Spleen (tissue), 13 donors: ENCODE measurements at places on chromosomes 4 and X. TPM values are rescaled to one million over a fixed set of nuclear protein-coding genes. Genes with fewer than 3 reads are reported as not detected.
A peak's percentile ranks its signal among the peaks of the same experiment; 100 is the strongest.

- DNase-seq: no peak
Observed at GRCh38 chrX:81779701-81780100, 577.8 kb downstream of the SH3BGRL start.

GRCh38 chrX:55201930-55202579, 18.1 kb upstream of the PAGE5 start:
- no peak for DNase-seq

GRCh38 chrX:49233176-49233575, at the start of gene CACNA1F:
Gene CACNA1F (minus strand): TSS chrX:49233340. CDS start chrX:49233309, 31 bp downstream.
- DNase-seq: no peak

- DNase-seq: peak; percentile 88
Observed at GRCh38 chrX:130110379-130111219, at the start of gene ELF4. Gene ELF4 (minus strand): TSS chrX:130110497. CDS start chrX:130081330, 29,167 bp downstream.

- no peak for DNase-seq
Observed at GRCh38 chr4:56315543-56315942, 71.7 kb downstream of the AASDH start.

GRCh38 chr4:3200423-3201090, 48.4 kb upstream of the MSANTD1 start:
- DNase-seq: no peak

GRCh38 chr4:62292911-62293310, 1092.8 kb downstream of the ADGRL3 start:
- DNase-seq: no peak

GRCh38 chr4:87838890-87839591, 6.3 kb downstream of the MEPE start:
- no peak for DNase-seq

GRCh38 chrX:133607419-133608348, 192.4 kb upstream of the GPC4 start:
- DNase-seq: no peak

DNA sequence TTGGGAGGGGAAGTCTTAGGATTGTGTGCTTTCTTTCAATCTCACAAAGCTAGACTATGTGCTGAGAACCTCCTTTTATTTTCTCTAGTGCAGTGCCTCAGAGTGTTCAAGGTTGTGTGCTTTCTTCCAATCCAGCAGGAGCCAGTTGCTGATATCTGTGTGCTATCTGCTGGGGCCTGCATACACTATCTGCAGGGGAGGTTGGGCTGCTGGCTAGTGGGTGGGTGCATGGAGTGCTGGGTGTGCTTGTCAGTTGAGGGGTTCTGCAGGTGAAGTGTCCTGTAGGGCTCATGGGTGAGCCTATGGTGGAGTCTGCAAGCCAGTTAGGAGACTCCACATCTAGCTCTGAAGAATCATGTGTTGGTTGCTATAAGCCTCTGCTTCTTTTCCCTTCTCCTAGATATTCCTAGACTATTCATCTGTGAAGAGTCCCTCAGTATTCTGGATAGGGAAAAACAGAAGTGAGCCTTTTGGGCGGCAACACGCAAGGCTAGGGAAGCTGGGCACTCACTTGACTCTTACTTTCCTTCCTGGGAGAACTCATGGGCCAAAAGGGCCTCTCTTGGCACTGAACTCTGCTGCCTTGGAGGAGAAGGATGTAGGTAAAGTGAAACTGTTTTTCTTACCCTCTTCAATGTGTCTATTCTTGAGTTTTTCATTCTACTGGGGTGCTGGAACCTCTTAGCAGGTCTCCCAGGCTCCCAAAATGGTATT, 8.0 kb upstream of the CISD2 start:
- no peak for DNase-seq

DNA sequence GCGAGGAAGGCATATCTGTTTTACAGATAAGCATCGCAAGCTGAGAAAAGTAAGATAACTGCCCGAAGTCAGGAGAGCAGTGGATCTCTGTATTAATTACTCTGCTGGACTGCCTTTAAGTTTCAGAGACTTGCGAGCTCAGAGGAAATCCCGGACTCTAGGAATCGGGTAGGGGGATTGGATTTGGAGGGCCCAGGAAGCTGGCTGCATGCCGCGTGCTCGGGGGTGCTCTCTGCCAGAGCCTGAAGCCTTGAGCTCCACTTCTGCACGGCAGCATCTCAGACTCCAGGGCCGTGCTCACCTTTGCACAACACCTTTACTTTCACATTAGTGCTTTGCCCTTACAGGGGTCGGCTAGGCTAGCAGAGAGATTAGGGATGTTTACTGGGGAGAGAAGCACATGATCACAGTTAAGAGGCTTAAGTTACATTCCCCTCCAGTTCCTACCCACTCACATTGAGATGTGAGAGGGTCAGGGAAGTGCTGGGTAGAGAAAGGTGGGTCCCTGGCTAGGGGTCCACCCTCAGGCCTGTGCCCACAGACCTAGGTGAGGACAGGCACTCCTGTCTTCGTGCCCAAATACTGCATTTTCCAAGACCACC, 57.0 kb downstream of the TRIML1 start:
- no peak for DNase-seq

- no peak for DNase-seq
Observed at GRCh38 chr4:159284733-159285132, 181.9 kb downstream of the RAPGEF2 start.

GRCh38 chr4:87559090-87559837, 30.1 kb upstream of the SPARCL1 start:
- DNase-seq: no peak

- no peak for DNase-seq
Observed at GRCh38 chrX:13834355-13834754, 17.5 kb upstream of the GPM6B start.

DNA sequence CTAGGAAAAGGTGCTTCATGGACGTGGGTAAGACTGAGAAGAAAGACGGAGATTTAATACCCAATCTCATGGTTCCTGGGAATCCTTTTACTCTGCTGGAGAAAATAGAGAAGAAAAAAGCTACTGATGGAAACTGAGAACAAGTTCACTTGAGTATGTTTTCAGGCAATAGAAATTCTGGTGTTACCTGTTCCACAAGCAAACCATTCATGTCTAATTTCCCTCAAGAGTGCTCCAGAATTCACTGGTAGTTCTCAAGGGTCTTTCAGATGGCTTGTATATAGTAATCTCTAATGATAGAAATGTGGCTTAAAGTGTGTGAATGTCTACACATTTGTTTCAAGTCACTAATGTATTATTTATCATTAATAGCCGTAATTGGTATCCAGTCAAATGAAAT, 22.5 kb downstream of the SETD7 start:
- DNase-seq: no peak

DNA sequence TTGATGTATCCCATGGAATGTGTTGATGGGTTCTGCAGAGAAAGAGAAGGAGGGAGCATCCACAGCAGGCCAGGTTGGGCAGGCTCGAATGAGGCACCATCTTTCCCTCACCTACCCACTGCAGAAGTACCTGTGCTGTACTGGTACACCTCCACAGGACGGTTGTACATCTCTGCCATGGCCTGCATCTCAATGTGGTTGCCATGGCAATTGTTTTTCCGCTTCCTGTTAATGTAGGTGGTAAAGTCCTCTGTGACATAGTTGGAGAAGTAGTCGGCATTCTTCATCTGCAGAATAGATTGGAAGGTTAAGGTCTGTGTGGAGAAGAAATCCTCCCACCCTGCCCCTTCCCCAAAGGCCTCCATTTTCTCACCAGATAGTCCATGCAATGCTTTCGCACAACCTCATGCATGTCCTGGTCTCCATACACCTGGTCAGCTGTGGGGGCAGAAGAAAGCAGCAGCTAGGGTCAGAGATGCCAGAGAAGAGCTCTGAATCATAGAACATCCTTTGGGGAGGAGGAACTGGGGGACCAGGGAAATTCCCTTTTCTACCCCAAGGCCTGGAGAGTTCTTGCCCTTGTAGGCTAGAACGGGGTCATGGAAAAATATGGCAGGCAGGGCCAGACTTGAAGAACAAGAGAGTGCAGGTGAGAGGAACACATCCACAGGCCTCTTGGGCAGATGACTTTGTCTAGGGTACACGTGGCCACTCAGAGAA, 15.9 kb upstream of the PIM2 start:
- DNase-seq: no peak

GRCh38 chr4:97500423-97500822, 642.9 kb downstream of the STPG2 start:
- no peak for DNase-seq

DNA sequence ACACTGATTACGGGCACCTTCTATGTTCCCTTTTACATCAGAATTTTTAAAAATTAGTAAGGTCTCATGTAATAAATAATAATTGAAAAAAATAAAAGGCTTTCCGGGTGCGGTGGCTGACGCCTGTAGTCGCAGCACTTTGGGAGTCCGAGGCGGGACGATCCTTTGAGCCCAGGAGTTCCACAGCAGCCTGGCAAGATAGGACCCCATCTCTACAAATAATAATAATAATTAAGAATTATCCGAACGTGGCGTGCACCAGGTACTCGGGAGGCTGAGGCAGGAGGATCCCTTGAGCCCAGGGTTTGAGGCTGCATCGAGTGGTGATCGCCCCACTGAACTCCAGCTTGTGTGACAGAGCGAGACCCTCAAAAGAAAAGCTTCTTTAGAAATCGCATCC, 771 bp upstream of the LAMTOR3 start:
- DNase-seq: peak; percentile 80

DNA sequence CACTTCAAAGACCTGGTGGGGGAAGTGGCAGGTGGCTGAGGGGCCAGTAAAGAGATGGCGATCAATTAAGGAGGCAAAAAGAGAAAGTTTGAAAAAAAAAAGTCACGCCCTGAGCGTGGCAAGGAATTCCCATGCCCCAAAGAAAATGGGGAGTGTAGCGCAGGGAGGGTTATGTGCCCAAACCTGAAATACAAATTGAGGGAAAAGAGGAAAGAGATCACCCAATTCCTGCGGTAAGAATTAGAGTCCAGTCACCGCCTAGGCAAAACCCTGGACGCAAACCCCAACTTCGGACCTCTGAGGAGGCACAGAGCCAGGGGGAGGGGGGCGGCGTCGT, 595 bp downstream of the ENOX2 start:
- DNase-seq: no peak

DNA sequence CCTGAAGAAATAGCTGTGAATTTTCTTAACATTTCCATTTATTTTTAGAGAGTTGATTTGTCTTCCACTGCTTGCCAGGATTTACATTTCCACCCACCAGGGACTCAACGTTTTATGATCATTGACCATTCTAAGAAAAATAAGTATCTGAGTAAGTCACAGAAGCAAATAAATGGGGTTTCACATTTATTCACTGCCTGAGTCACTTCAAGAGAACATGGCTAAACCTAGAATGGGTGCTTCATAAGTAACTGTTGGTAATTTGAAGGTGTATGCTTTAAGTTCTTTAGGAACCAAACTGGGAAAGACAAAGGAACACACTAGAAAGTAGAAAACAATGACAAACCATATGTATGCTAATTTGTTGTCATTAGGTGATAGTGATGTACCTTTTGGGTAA, 43.2 kb upstream of the GRIA3 start:
- DNase-seq: no peak

- DNase-seq: no peak
Observed at GRCh38 chr4:98627531-98628257, 30.7 kb downstream of the TSPAN5 start.

GRCh38 chr4:3465698-3466671, 2.9 kb downstream of the DOK7 start:
- peak; percentile 66 for DNase-seq

- no peak for DNase-seq
Observed at GRCh38 chr4:140986045-140986444, 147.2 kb downstream of the RNF150 start.

- DNase-seq: no peak
Observed at GRCh38 chrX:13816176-13816575, 717 bp downstream of the GPM6B start.

GRCh38 chr4:177008071-177008835, 215.5 kb upstream of the VEGFC start:
- no peak for DNase-seq

TCP11X1 gene
- not detected for polyA plus RNA-seq

SPARCL1 gene
- 54.5 TPM for polyA plus RNA-seq

WDR13 gene
- polyA plus RNA-seq: 90.4 TPM

NOA1 gene
- polyA plus RNA-seq: 7.4 TPM

PALLD gene
- 24.3 TPM for polyA plus RNA-seq

TRIM61 gene
- polyA plus RNA-seq: 0.70 TPM

SOWAHD gene
- polyA plus RNA-seq: 19.2 TPM

AFF2 gene
- 0.04 TPM for polyA plus RNA-seq

ATOH1 gene
- polyA plus RNA-seq: not detected
